ENCODE measurements at places on chromosomes 2 and 18.

DNA sequence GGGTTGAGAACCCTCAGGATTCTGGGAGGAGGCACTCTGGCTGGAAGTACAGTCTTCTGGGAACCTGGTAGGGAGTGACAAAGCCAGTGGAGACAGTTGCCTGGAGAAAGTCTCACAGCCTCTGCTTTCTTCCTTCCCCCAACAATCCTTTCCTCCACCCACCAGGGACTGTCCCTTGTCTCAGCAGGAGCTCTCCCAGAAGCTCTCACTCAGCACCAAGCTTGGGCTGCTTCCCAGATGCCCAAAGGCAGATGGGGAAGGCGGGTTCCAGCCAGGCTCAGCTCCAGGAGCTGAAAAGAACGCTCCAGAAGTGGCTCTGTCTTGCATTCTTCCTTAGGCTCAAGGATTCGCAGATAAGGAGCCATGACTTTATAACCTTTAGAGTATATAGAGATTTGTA, 7.6 kb upstream of the NAGK start:
- no peak for DNase-seq

- DNase-seq: no peak
Observed at GRCh38 chr2:127058246-127058953, 48.6 kb downstream of the BIN1 start.

- no peak for DNase-seq
Observed at GRCh38 chr2:151520976-151521375, 111.3 kb downstream of the RIF1 start.

- DNase-seq: no peak
Observed at GRCh38 chr2:143258126-143258892, 129.1 kb downstream of the ARHGAP15 start.

DNA sequence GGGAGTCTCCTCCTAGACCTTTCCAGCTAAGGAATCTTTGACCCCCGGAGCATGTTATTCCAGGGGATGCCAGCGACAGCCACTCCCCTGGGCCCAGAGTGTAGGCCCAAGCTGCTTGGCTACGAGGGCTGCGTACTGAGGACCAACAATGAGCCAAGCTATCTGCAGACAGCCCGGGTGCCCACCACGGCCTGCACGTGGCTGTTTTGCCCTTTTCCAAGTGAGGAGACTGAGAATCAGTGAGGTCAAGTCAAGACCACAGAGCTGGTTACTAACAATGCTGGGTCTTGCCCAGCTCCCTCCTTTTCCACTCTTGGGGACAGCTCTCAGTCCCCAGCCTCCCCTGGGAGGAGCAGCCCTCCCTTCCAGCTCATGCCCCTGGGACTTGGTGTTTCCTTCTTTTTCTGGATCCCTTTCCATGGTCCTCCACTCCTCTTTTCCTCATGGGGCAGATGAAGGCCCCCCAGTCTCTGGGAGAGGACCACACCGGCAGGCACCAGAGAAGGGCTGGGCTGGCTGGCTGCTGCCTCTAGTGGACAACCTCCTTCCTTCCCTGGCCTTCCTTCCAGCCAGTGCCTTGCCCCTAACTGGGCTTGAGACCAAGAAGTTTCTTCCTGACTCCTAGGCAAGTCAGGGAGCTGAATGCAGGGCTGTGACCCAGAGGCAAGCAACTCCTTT, 550 bp upstream of the MALL start:
- DNase-seq: no peak

GRCh38 chr2:240599141-240599583, 12.6 kb downstream of the CAPN10 start:
- DNase-seq: no peak

GRCh38 chr2:172864182-172864581, 128.5 kb downstream of the RAPGEF4 start:
- DNase-seq: no peak

GRCh38 chr2:101559551-101559950, 84.6 kb upstream of the RFX8 start:
- no peak for DNase-seq

GRCh38 chr2:240640939-240641338, 15.7 kb downstream of the GPR35 start:
- DNase-seq: peak; percentile 31

- DNase-seq: no peak
Observed at GRCh38 chr18:10476338-10476791, 21.9 kb downstream of the APCDD1 start.

DNA sequence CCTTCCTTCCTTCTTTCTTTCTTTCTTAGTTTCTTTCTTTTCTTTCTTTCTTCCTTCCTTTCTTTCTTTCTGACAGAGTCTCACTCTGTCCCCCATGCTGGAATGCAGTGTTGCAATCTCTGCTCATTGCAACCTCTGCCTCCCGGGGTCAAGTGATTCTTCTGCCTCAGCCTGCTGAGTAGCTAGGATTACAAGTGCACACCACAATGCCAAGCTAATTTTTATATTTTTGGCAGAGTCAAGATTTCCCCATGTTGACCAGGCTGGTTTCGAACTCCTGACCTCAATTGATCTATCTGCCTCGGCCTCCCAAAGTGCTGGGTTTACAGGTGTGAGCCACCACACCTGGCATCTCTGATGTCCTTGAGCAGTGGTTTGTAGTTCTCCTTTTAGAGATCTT, 48.5 kb downstream of the IL1R2 start:
- no peak for DNase-seq

GRCh38 chr2:136375017-136375901, 257.3 kb upstream of the CXCR4 start:
- no peak for DNase-seq

DNA sequence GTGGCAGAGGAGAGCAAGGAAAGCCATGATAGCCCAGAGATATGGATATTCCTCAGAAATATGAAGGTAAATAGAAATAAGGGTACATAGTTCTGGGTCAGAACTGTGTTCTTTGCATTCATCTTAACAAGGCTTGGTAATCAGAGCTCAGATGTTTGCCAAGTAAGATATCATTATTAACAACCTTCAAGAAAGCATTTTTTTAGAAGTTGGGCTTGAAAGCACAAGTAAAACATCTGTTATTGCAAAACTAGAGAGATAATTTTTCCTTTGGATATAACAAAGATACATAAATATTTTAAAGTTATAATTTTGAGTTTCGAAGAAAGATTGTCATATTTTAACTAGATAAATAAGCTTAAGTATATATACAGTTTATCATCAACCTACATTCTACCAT, 171.4 kb downstream of the ZNF804A start:
- no peak for DNase-seq

- no peak for DNase-seq
Observed at GRCh38 chr2:213164263-213164662, 12.9 kb upstream of the IKZF2 start.
